Hematopoietic multipotent progenitor cell treated with erythropoietin and hydrocortisone succinate and interleukin-3 and kit ligand, for 15 days (in vitro differentiated cells): ENCODE measurements at places on chromosomes 4 and X.

GRCh38 chrX:1600406-1601050 lies 9.1 kb downstream of the AKAP17A start:
- DNase-seq: no peak

DNA sequence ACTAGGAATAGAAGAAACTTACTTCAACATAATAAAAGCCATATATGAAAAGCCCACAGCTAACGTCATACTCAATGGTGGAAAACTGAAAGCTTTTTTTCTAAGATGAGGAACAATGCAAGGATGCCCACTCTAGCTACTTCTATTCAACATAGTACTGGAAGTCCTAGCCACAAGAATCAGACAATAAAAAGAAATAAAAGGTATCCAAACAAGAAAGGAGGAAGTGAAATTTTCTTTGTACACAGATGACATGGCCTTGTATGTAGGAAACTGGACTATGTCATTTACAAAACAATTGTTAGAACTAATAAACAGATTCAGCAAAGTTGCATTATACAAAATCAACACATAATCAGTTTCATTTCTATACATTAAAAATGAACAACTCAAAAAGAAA lies 25.5 kb upstream of the NXT2 start:
- DNase-seq: no peak

DNA sequence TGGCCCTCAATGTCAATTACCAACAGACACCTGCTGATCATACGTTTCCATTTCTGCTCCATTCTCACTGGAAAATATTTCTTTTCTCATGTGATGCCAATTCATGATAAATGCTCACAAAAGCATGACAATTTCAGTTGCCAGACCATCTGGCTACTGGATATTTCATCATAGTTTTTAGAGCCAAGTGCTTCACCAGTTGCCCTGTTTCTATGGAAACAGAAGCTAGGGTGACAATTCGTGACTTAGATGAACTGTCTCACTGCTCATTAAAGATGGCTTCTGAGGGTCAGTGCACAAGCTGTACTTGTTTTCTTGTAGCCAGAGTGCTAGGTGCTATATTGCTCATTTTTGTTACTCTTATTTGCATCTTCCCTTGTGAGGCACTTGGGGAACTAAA lies 184.9 kb downstream of the COMMD8 start:
- DNase-seq: no peak

GRCh38 chr4:76804096-76804495 lies 93.8 kb downstream of the SOWAHB start:
- no peak for DNase-seq

DNA sequence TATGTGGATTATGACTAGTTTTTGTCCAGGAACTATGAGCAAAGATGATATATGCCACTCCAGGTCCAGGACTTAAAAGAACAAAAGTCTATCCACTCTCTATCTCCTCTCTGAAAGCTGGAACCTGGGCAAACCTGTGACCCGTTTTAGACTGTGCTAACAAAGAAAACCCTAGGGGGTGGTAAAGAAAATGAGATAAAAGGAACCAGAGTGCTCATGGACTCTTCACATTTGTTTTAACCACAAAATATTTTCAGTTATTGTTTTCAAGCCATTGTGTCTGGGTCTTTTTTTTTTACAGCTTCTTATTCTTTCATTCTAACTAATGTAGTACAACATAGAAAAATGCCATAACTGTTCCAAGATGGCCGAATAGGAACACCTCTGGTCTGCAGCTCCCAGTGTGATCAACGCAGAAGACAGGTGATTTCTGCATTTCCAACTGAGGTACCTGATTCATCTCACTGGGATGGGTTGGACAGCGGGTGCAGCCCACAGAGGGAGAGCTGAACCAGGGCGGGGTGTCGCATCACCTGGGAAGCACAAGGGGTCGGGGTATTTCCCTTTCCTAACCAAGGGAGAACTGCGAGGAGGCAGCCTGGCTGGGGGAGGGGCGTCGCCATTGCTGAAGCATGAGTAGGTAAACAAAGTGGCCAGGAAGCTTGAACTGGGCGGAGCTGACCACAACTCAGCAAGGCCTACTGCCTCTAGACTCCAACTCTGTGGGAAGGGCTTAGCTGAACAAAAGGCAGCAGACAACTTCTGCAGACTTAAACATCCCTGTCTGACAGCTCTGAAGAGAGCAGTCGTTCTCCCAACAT lies 45.1 kb downstream of the CHM start:
- no peak for DNase-seq

DNA sequence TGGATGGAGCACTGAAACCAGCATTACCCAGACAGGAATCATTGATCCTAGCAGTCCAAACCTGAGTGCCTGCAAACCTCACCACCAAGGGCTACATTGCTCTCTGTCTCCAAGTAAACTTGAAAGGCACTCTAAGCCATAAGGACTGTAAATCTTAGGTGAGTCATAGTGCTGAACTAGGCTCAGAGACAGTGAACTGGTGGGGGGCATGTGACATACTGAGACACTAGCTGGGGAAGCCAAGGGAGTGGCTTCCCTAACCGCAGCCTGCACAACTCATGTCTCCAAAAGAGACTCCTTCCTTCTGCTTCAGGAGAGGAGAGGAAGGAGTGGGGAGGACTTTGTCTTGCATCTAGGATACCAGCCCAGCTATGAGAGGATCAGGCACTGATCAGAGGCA lies 235.5 kb upstream of the ACTRT1 start:
- no peak for DNase-seq

GRCh38 chr4:184251670-184251980 lies 34.0 kb upstream of the ENPP6 start:
- DNase-seq: no peak

DNA sequence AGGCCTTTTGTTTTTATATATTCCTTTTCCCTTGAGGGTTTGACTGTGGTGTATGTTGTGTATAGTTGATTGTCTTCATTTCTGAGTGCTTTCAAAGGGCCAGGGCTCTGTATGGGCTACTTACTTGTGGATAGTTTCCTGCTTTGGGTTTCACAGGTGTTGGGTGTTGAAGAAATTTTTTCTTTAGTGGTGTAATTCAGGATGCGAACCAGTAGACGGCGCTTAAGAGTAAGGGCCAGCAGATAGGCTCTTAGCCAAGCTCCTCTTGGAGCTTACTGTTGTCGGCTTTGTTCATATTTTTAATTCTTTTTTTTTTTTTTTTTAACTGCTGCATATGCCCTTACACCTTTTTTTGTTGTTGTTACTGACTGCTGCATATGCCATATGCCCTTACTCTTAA lies 276.3 kb upstream of the GALNT7 start:
- DNase-seq: peak; percentile 61

DNA sequence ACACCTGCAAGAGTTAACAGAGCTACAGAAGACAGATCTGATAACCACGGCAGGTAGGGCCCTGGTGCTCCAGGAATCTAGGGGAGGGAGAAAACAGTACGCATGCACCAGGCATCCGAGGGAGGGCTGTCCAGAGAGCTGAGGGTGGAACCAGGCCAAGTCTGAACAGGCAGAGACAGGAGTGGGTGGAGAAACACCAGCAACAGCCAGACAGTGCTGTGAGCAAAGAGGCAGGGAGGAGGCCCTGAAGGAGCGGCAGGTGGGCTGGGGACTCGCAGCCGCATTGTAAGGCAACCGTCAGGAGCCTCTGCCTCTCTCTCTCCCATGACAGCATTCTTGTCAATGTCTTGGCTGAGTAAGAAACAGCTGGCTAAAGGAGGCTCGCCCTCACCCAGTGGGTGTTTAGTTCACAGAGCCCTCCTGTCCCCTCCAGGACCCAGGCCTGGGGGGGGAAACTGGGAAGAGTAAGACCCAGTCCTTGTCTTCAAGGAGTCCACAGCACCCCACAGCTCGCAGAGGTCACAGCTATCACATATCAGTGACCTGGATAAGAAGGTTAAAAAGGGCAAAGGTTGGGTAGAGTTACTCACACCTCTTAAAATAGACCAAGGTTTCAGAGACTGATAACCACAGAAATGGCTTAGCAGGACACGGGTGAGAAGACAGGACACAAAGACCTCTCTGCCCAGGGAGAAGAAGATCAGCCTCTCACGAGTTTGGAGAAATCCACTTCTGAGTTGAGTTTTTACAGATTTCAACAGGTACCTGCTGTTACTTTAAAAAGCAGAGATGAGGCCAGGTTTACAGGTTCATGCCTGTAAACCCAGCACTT lies 10.5 kb downstream of the ACSL1 start:
- DNase-seq: peak; percentile 61

- DNase-seq: no peak
Observed at GRCh38 chr4:87209696-87210095, 10.7 kb downstream of the KLHL8 start.

DNA sequence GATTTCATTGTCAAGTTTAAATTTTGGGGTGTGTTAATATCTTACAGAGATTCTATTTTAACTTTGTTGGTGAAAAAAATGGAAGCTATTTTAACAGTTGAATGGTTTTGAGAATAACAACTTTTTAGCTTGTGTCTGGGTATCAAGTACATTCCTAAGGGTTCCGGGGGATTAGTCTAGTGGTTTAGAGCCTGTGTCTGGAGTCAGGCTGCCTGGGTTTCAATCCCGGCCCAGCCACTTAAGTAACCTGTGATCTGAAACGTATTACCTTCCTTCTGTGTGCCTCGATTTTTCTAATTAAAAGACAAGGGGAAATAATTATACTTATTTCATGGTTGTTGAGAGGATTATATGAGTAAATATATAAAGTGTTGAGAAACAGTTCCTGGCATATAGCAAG lies 288.6 kb upstream of the NR3C2 start:
- no peak for DNase-seq

DNA sequence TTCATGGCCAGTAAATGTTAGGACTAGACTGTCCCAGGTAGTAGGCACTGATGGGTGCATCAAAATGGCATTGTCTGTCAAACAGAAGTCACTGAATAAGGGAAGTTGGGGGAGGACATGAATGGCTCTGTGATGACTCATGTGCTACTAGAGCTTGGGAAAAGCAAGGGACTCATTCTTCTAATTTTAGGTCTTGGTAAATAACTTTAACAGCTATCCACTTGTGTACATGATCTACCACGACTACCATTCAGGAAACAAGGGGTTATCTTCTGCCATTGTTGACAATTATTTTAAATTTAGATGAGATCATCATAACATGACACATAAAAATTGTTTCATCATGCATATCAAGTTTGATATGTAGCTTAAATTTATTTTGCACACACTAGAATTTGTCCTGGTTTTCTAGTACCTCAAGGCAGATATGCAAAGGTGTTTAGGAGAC lies 6.3 kb downstream of the AREG start:
- no peak for DNase-seq

GRCh38 chrX:75883446-75883845 lies 98.4 kb upstream of the MAGEE2 start:
- DNase-seq: no peak

DNA sequence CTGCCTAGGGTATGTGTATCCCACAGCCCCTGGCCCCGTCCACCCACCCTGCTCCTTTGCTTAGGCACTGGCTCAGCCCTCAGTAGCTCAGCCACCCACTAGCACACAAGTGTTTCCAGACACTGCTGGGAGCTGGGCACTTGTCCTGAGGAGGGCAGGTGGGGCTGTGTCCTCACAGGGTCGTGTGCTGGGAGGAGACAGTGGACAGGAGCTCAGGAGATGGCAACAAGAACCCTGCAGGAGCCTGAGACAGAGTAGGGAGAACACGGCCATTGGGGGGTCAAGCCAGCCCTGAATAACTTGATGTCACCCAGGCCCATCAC lies 5.5 kb upstream of the CPLX1 start:
- no peak for DNase-seq

- no peak for DNase-seq
Observed at GRCh38 chr4:135575041-135575440, 1373.5 kb upstream of the PABPC4L start.

DNA sequence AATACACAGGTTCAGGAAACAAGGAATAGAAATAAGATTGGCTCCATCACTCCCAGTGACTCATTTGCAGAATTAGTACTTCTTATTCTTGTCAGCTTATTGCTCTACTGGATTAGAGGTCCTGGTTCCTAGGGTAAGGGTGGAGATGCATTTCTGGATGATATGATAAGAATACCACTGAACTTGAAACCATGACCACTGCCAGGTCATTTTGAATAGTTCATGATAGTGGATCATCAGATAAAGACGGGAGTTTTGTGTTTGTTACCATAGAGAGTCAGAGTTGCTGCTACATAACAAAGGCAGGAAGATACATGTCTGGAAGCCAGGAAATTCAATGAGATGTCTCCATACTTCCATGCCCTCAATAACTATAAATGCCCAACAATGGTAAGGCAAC lies 109.2 kb upstream of the FAT1 start:
- no peak for DNase-seq

- DNase-seq: peak; percentile 77
Observed at GRCh38 chr4:48578132-48578968, 88.3 kb downstream of the ZAR1 start.
